Stimulated activated CD4-positive, alpha-beta T cell treated with anti-CD3 and anti-CD28 coated beads, Interleukin-1b, Interleukin-23, amount 100 ng/mL, for 1 hour (primary cell): ENCODE measurements at places on chromosomes 16 and 17.

- no peak for DNase-seq
Observed at GRCh38 chr16:20851601-20852000, 45.3 kb downstream of the REXO5 start.

DNA sequence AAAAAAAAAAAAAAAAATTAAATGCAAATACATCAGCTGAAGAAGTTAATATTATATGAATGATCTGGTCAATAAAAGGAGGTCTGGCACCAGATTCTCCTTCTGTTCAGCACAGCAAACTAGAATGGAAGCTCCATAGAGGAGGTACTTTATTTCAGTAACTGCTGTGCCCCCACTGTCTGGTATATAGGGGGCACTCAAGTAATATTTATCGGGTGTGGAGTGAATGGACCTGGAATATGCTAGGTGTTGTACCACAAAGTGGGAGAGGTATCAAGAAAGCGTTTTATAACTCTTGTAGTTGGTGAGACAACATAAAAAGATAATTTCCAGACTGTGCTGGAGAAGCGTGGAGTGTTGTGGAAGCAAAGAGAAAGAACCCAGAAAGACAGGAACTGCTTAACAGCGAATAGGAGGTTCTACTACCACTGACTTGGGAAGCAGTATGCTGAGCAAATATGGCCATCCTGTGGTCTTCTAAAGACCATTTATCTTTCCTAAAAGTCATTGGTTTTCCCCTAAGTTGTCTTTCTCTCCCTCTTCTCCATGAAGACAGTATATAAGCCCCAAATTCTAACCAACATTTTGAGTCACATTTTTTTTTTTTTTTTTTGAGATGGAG is 12.2 kb upstream of the PRKCA start:
- DNase-seq, result no peak

DNA sequence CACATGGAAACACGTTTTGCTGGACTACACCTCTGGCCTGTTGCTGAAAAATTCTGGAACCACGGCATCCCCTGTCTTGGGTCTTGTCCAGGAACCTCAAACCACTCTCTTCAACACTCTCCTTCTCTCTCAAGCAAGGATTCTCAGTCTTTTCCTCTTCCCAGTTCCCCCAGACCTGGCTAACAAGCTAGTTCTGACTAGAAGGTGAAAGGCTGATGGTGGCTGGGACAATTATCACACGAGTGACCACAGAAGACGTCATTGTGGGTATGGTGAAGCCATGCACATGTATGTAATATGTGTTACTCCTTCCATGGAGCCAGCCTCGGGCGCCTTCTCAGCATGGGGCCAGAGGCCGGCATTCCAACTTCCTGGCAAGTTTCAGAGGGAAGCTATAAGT is 123.0 kb downstream of the CDYL2 start:
- no peak for DNase-seq

GRCh38 chr16:28602529-28602928 is 5.7 kb upstream of the SULT1A2 start:
- no peak for DNase-seq

DNA sequence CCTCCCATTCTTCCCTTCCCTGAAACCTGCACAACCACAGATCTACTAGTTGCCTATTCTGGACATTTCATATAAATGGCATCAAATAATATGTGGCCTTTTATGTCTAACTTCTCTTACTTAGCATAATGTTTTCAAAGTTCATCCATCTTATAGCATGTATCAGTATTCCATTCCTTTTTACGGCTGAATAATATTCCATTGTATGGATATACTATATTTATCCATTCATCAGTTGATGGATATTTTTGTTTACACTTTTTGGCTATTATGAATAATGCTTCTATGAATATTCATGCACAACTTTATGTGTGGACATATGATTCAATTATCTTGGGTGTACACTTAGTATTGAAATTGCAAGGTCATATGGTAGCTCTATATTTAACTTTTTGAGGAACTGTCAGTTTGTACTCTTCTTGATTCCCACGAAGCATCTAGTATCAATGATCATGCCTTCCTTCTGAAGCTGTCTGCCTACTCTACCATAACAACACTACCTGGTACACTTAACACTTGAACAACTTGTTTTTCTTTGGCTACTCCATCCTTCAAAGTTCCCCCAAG is 12.7 kb upstream of the CHD3 start:
- DNase-seq, result no peak

DNA sequence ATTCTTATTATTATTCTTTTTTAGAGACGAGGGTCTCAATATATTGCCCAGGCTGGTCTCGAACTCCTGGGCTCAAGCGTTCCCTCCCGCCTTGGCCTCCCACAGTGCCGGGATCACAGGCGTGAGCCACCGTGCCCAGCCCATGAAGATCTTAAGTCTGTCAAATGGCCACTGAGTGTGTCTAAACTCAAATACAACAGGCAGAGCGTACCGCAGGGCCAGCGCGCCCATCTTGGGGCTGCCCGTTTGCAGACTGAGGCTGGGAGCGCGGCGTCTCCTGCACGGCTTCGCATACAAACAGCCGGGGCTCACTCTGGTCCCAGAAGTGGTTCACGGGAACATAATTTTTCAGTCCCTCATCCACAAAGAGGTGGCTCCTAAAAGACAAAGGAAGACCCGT is 30.3 kb downstream of the TMEM204 start:
- no peak for DNase-seq

DNA sequence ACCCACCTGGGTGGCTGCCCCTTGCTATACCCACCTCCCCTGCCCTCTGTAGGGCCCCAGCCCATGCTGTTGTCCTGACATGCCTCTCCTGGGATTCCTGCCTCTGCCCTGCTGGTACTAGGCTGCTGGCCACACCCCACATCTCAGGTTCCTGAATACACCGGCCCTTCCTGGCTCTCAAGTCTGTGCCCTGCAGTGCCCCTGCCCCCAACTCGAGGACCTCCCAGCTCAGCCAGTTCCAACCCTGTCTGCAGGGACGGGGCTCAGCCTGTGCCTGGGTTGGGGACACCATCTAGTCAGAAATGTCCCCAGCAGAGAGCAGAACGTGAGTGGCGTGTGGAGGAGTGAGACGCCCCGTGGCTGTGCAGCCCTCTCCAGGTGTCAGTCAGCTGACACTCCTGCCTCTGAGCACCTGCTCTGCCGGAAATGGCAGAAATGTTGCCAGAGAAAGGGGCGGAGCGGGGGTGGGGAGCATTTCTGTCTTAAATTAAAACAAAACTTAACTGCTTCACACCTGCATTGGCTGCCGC is 28.7 kb downstream of the ACSF3 start:
- DNase-seq, result peak; percentile 16

DNA sequence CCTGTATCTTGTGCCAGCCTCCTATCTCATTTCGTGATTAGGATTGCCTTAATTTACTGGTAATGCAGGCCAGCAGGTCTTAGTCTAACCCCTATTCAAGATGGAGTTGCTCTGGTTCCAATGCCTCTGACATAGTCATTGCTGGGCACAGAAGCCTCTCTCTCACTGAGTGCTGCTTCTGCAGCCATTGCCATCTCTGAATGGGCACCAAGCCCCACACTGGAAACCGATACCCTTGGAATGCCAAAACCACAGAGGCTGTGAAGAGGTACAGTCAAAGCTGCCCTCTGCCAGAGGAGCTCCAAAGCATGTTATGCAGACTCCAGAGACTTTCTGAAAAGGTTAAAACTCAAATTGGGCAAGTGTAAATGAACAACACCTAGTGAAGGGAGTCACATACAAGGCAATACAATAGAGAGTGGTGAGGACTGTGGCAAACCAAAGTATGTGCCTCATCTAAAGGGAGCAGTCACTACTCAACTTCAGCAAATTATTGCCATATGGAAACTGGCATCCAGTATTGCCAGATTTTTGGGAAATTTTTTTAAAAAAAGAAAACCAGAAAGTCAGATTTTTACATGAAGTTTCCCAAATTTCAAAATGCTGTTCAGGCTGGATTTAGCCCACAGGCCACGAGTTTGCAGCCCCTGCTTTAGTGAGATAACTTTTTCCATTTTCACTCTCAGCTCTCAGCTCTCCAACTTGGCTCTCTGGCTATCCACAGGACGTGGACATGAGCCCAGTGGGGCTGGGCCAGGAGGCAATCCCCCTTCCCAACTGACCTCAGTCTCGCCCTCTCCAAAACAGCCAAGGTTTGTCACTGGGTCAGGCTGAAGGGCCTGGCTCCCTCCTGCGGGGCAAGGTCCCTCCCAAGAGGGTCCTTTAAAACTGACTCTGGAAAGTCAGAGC is 2.1 kb upstream of the MMP2 start:
- no peak for DNase-seq

- DNase-seq, result no peak
Observed at GRCh38 chr17:75146592-75146991, 7.7 kb downstream of the JPT1 start.

- no peak for DNase-seq
Observed at GRCh38 chr17:83152227-83152744, 72.9 kb downstream of the METRNL start.

DNA sequence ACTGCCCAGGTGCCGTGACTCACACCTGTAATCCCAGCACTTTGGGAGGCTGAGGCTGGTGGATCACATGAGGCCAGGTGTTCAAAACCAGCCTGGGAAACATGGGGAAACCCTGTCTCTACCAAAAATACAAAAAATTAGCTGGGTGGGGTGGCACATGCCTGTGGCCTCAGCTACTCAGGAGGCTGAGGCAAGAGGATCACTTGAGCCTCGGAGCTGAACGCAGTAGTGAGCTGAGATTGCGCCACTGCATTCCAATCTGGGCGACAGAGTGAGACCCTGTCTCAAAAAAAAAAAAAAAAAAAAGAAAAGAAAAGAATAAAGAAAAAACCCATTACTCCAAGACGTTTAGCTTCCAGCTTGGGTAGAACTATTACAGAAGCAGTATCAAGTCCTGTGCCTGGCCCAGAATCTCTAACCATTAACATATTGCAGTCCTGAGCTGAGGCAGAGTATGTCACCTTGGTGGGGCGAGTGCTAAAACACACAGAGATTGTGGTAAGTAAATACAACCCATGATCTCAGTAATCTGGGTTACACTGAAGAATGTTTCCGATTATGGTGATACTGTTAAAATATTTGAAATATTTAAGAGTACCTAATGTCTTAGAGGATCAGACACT is 23.2 kb upstream of the CFAP20 start:
- DNase-seq, result no peak

DNA sequence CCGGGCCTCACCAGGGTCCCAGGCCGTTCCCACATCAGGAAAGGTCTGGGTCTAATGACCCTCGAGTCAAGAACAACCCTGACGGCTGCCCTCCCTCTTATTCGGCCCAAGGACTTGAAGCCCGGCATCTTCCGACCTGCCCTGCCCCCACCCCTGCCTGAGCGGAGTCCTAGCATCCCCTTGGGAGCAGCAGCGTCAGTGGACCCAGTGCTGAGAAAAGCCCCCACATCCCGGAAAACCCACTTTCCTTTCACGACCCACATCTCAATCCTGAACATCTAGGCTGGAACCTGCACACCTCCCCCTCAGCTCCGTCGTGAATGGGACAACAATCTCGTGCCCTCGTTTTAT is 769 bp downstream of the TMEM88 start:
- no peak for DNase-seq
